ENCODE measurements at places on chromosomes 4 and X. TPM values are rescaled to one million over a fixed set of nuclear protein-coding genes. Genes with fewer than 3 reads are reported as not detected.

DNA sequence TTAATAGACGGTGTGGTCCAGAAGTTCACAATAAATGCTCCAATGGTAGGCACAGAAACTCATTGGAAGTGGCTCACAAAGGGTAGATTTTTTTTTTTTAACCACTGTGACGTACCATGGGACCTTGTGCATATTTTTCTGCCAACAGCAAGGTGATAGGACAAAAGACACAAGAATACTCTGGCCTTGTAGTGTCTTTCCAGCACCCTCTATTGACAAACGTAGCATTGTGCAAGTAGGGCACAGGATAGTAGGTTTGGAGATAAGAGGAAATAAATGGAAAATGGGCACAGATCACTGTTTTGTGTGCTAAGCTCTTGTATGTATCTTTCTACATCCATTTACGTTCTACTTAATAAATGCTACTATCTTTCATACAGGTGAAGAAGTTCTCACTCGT, 2054.9 kb downstream of the PCDH7 start:
- H3K27me3 ChIP-seq: no peaks in the 10 kb centered on the region
- no peak overlapping the region for H3K4me3 ChIP-seq
- DNase-seq: peak; percentile 57
- no peaks in the 10 kb centered on the region for H3K4me1 ChIP-seq
- H3K36me3 ChIP-seq: no peaks in the 10 kb centered on the region

SAGE1 gene
- not detected for total RNA-seq

TRAPPC11 gene
- 38.4 TPM for total RNA-seq

DNA sequence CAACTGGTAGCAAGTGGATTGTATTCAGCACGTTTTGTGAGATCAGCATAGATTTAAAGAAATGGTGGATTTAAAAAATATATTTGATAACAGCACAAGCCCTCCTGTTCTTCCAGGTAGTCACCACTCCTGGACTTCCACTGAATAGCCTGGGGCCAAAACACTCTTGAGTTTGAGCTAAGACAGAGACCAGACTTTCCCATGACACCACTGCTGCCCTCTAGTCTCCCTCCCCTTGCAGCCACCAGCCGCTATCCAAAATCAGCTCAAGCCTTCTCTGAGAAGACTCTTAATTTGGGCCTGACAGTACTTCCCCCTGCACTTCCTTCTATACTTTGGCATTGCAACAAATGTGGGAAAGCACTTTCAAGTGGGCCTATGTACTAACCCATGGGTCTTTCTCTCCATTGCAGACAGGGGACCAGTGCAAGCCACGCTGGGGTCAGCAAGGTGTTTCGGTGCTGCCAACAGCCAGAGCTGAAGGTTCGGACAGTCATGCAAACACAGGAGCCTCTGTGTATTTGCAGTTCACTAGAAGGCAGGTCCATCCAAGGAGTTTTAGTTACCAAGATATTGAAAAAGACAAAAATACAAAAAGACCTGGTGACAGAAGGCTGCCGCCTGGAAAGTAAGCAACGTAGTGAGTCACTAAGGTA, 40.5 kb upstream of the KLHL13 start:
- no peak overlapping the region for H3K4me3 ChIP-seq
- H3K27ac ChIP-seq: no peak overlapping the region
- no peak for DNase-seq
- no peaks in the 10 kb centered on the region for H3K36me3 ChIP-seq
- H3K4me1 ChIP-seq: no peaks in the 10 kb centered on the region

DNA sequence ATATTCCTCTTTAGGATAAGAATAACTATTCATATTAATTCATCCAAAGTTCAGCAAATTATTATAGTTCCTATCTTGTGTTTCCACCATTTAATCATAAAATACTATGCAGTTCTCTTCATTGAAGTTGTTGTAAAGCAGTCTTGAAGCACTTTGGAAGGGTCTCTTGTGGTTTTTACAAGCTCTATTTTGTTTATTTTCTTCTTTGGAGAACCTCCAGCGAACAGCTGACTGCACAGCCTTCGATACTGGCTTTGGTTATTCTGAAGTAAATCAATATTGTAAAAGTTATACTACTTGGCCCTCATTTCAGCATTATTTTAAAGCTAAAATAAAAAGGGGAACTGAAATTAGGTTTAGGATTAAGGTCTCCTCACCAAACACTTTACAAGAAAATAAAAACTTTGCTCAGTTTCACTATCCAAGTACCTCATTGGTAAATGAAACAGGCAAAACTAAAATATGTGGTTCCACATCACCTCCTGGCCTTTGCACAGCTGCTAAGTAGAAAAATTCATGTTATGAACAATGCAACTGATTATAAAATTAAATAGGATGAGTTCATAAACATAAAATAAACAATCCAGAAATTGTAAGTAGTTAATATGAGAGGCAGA, 1629.2 kb upstream of the ADGRL3 start:
- H3K4me1 ChIP-seq: no peaks in the 10 kb centered on the region
- no peak for DNase-seq
- H3K27me3 ChIP-seq: no peaks in the 10 kb centered on the region
- H3K4me3 ChIP-seq: no peak overlapping the region

DNA sequence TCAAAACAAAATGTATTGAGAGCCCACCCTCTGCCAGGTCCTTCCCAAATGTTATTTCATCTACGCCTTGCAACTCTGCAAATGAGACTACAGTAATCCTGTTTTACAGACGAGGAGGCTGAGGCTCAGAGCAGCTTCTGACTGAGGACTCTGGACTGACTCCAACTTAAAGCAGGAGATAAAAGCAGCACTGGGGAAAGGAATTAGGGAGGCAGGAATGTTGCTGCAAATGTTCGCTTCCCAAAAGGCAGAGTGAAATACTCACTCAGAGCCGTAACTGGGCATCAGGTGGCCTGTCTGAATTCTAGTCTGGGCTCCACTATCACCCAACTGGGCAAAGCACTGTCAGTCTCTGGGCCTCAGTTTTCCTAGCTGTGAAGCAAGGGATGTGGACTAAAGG, 94.7 kb upstream of the SRD5A3 start:
- no peak overlapping the region for H3K4me3 ChIP-seq
- peaks cover 8% of the 10 kb centered on the region for H3K4me1 ChIP-seq
- H3K27me3 ChIP-seq: no peaks in the 10 kb centered on the region
- no peak for DNase-seq
- H3K36me3 ChIP-seq: no peaks in the 10 kb centered on the region

Data from endodermal cell (in vitro differentiated cells).